ENCODE measurements at places on chromosomes 16 and 17.

DNA sequence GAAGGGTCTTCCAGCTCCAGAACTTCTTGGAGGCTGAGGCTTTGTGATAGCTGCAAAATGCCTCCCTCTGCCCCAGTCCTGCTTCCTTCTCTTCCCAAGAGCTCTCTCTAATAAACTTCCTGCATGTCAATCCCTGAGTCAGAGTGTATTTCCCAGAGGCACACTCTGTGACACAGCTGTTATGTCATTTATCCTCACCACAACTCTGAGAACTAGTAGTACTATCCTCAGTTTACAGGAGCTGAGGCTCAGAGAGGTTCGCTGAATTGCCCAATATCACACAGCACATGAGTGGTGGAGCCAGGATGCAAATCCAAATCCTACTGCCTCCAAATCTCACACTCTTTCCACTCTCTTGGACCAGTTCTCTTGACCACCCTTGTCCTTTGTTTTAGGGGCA lies 20.0 kb downstream of the UNC45B start:
- DNase-seq, result no peak

- DNase-seq, result peak; percentile 42
Observed at GRCh38 chr17:17127730-17128291, 78.3 kb downstream of the PLD6 start.

DNA sequence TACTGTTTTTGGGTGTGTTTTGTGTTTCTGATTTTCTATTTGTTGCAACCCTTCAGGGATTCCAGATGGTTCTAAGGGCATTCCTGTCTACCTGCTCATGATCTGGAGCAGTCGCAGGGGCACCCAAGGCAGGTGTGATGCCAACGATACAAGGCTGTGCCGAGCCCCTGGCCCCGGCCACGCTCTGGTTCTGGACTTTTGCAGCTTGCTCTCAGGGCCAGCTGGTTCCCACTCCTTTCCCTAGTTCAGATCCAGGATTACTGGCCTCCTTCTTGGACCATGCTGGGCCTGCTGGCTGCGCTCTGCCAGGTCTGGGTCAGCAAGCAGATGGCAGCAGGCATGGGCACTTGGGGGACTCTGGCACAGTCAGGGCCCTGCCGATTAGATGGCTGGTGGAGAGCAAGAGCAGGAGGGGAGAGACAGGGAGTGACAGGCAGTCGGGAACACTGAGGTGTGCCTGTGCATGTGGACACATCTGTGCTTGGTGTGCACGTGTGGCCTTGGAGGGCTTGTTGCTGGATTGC lies 15.2 kb upstream of the RAP1GAP2 start:
- no peak for DNase-seq

DNA sequence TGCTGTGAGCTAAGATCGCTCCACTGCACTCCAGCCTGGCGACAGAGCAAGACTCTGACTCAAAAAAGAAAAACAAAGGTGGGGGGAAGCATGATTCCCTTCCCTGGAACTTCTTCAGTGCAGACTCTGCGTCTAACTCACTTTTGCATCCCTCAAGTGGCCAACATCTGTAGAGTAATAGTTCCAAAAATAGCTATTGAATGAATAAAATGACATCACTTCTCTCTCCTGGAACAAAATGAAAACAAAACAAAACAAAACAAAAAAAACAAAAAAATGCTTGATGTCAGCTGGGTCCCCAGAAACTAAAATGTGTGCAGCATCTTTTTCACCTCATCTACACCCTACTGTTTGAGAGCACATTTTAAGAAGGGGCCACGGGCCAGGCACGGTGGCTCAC lies 197.7 kb upstream of the NOG start:
- DNase-seq, result no peak

- no peak for DNase-seq
Observed at GRCh38 chr16:83681381-83681956, 126.3 kb upstream of the HSBP1 start.

DNA sequence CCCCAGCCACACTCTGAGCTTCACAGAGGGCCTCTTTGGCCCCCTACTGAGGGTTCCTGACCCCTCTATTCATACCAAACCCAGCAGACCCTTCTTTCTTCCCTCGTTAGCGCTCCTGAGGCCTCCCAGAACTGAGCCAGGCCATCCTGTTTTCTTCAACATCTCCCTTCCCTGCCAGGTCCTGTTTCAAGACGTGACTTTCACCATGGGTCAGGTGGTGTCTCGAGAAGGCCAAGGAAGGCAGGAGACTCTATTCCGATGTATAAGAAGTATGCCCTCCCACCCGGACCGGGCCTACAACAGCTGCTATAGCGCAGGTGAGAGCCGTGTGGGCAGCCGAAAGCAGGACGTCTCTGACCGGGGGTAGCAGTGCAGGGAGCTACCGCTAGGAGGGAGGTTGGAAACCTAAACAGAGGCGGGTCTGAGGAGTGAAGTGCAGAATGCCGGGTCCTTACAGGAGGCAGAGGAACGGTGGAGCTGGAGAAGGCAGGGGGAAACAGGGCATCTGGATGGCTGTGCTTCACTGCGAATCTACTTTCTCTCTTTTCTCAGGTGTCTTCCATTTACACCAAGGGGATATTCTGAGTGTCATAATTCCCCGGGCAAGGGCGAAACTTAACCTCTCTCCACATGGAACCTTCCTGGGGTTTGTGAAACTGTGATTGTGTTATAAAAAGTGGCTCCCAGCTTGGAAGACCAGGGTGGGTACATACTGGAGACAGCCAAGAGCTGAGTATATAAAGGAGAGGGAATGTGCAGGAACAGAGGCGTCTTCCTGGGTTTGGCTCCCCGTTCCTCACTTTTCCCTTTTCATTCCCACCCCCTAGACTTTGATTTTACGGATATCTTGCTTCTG lies 1.3 kb upstream of the SENP3 start:
- peak; percentile 70 for DNase-seq

- DNase-seq, result peak; percentile 46
Observed at GRCh38 chr17:77507111-77507885, 366.5 kb downstream of the SEC14L1 start.
